ENCODE measurements at places on chromosomes 4 and X. TPM values are rescaled to one million over a fixed set of nuclear protein-coding genes. Genes with fewer than 3 reads are reported as not detected.

Gene NPY1R
- 1.1 TPM for total RNA-seq

Gene SLITRK2
- total RNA-seq, result not detected

Gene SUV39H1
- 10.5 TPM for total RNA-seq

Gene FAM236C
- not detected for total RNA-seq

Gene CT47C1
- not detected for total RNA-seq
